ENCODE measurements at places on chromosomes 1 and 21.

DNA sequence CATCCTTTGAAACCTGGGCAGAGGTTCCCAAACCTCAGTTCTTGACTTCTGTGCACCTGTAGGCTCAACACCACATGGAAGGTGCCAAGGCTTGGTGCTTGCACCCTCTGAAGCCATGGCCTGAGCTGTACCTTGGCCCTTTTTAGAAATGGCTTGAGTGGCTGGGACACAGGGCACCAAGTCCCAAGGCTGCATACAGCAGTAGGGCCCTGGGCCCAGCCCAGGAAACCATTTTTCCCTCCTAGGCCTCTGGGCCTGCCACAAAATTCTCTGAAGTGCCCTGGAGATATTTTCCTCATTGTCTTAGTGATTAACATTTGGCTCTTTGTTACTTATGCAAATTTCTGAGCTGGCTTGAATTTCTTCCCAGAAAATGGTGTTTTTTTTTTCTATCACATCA lies 65.6 kb upstream of the ACTRT2 start:
- DNase-seq, result no peak

DNA sequence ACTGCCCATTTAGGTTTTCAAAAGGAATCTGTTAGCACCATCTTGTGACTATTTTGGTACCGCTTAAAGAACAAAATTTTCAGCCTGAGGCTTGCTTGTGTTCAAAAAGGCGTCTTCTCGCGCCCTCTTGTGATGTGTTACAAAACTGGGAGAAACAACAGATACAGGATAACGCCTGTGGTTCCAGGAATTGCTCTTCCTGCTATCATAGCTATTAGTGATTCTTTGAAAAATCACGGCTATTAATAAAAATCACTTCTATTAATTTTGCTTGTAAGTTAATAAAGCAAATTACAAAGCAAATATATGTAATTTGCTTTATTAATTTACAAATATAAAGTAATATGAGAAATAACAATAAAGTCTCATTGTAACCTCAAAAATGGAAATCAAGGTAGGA lies 82.2 kb upstream of the ABCD3 start:
- DNase-seq, result peak; percentile 82

GRCh38 chr1:202324646-202325045 lies 17.1 kb downstream of the UBE2T start:
- no peak for DNase-seq

DNA sequence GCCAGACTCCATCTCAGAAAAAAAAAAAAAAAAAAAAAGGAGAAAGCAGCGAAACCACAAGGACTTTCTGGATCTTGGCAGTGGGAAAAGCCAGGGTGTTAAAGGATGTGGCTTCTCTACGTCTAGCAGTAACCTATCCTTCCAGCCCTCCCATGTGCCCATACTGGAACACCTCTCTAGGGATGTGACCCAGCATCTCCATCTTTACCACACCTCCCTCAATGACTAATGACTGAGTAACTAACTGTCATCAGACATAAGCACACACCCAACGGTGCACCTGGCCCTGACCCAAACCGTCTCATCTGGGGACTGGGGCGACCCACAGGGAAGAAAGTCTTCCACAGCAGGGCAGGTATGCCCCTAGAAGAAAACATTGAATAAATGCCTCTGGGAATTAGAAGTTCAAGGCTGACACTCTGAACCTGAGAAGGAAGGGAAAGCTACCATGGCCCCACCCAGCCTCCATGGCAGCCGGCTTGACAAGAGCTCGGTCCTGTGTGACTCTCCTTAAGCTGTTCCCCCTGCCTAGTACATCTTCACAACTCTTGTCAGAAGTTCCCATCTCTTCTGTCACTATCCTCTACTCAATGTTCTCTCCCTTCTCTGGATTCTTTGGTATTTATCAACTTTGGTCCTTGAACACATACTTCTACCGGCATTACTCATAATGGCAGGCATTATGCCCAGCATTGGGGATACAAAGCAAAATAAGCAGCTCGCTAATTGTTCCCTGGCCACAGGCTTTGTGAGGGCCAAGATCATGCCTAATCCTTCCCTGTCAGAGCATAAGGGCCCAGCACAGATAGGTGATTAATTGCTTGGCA lies 14.8 kb upstream of the PAQR6 start:
- no peak for DNase-seq

DNA sequence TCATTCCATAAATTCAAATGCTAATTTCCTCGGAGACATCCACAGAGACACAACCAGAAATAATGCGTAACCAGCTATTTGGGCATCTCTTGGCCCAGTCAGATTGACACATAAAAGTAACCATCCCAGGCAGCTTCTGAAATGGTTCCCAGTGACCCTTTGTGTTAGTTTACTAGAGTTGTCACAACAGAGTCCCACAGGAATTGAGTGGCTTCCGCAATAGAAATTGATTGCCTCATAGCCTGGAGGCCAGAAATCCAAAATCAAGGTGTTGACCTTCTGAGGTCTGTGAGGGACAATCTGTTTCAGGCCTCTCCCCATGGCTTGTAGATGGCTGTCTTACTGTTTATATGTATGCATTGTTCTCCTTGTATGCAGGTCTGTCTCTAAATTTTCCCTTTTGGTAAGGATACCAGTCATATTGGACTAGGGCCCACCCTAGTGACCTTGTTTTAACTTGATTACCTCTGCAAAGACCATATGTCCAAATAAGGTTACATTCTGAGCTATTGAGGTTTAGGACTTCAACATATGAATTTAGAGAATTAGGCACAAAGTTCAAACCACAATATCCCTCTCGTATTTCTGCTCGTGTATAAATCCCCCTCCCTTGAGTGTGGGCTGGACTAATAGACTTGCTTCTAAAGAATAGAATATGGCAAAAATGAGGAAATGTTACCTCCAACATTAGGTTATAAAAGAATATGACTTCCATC lies 78.2 kb upstream of the FGGY start:
- no peak for DNase-seq

- no peak for DNase-seq
These were observed at the start of gene LYPD8 for GRCh38 chr1:248755517-248755916. TSS of gene LYPD8 (minus strand) at chr1:248755759. CDS start at chr1:248751081, 4,678 bp downstream.

- DNase-seq, result no peak
These were observed 75.2 kb upstream of the LRRN2 start for GRCh38 chr1:204760757-204761156.

DNA sequence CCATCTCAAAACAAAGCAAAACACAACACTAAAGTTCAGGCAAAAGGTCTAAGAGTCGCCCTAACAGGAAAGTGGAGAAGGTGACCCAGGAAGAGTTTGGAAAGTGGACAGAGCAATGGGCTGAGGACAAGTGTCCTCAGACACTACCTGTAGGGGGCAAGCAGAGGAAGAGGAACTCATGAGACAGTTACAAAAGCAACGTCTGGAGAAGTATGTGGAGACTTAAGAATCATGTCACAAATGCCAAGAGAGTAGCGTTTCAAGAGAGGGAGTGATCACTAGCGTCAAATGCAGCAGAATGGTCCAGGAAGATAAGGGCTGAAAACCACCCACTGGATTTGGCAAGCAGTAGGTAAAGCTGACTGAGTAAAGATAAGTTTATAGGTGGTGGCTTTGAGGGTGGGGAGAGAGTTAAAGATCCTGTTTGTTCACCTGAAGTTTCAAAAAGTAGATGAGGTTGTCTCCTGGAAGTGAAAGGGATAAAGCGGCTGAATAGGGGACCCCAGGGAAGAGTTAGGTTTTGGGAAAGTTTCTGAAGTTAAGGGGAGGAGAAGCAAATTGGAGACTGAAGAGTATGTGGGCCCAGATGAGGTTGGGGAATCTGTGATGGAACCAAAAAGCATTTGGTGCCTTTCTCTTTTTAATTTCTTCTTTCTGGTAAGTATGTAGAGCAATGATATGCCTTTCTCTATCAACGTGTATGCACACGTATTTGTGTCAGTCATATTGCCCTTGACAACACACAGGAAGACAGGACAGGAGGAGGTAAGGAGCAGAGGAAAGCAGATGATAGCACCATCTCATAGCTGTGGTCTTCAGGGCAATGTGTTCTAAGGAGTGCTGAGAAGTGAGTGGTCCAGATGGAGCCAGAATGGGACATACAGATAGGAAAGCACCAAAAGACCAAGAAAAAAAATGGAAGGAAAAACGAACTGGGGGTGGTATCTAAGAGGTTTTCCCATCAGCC lies 3.1 kb downstream of the BSDC1 start:
- DNase-seq, result no peak

DNA sequence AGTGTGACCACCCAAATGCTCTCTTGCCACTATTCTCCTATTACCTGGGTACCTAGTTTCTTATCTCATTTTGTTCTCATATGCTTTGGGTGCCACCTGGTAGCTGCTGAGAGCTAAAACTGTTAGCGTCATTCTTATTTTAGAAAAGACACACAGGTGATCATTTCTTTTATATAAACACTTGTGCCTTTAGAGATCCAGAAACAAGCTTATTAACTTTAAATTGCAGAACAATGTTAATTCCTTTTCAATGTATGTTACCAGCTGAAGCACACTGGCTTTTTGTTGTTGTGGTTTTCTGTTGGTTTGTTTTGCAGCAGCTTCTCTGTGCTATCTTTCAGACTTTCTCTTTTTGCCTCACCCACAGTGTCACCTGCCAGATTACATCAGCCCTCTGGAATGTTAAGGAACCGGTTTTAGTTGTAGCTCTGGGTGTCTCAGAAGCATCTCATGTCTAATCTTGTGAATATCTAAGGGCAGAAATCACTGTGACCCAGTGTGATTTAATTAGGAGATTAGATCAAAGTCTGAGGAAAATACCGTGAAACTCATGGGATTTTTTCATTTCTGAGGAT lies 43.4 kb upstream of the SLC19A2 start:
- peak; percentile 31 for DNase-seq

- DNase-seq, result no peak
These were observed 59.5 kb downstream of the ATP2B4 start for GRCh38 chr1:203686091-203686632.

DNA sequence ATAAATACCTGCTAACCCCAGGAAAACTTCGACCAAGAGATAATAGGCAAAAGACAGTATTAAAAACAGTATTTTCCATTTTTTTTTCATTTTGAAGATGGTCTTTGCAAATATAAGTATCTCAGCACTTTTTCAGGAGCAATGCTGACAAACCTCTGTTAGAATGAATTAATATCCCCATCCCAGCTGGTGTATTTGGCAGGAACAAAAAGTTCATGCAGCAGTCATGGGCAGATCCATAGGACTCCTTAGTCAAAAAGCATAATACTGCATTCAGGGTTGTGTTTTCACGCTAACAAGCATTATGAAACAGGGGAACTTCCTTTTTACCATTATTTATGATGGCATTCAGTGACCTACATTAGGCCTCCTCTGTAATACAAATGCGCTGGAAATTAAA lies 344.0 kb downstream of the ST6GALNAC3 start:
- DNase-seq, result no peak

Data from right renal pelvis (tissue), 4 donors.